Sciatic nerve (tissue), 2 donors: ENCODE measurements at places on chromosomes 7 and 10.

DNA sequence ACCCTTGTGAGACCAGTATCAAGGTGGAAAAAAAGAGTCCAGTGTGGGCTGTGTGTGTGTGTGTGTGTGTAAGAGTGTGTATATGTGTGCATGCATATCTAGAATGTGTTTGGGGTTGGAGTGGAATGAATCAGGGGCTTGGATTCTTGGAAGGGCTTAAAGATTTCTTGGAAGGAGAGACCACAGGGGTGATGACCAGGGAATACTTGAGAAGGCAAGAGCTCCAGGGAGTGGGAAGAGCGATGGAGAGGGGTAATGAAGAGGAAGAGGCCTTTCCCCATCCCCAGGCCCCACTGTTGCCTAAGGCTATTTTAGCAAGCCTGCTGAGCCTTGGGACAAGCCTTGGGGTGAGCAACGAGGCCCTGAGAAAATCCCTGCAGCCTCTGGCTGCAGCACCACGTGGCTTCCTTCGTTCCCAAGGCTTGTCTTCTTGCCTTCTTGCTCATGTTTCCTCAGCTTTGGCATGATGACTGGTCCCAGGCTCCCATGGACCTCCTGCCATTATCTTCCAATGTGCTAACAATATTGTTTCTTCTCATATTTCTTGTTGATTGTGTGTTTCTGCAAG lies 663.4 kb downstream of the INHBA start:
- no peak for DNase-seq

DNA sequence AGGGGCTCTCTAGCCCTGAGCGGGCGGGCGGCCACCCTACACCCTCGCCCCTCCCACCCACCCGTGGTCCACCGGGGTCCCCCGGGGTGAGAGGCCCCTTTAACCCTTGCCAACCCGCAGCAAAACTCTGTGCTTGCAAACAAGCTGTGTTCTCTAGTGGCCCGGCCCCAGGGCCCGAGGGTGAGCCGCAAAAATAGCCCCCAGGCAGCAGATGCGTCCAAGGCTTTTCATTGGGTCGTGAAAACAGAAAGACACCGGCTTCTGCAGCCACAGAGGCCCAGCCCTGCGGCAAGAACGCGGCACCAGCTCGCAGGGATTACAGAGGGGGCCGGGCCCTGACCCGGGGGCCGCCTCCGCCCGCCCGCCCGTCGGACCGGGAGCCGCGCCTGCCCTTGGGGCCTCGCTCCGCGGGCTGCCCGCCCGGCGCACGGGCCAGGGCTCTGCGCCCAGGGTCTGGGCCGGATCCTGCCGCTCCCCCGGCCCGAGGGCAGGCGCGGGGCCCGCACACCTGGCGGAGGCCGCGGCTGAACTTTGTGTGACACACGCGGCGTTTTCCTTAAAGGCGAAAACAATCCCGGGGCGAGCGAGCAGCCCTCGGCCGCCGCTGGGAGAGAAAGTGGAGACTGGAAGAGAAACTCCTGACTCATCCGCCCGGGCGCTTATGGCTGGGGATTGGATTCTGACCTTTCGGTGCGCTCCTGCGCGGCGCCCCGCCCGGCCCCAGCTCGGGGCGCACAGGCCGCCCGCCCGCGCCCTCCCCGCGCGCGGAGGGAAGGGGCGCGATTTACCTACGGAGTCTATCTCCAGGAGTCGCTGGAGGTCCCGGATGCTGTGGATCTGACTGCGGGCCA lies 2.8 kb downstream of the PDGFA start:
- DNase-seq, result no peak

- DNase-seq, result no peak
These were observed 473 bp downstream of the PPP1R9A start for GRCh38 chr7:94907811-94908322.

GRCh38 chr7:138546064-138546619 lies 86.1 kb downstream of the TRIM24 start:
- no peak for DNase-seq

DNA sequence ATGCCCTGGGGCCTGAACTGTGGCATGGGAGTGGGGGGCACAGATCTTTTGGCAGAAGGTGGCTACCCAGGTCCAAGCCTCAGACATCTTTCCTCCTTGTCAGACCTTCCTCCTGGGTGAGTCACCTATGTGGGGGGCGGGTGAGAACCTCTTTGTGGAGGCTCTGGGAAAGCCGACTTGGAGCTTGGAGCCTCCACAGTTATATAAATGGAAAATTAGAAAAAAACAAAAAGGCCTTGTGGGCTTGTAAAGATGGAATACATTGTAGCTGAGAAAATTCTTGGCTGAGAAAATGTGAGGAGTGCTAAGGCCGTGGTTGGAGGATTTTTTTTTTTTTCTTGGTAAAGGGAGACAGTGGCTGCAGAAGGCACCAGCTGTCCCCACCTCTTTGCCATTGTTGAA lies 292.5 kb downstream of the CCDC3 start:
- DNase-seq, result no peak

- no peak for DNase-seq
These were observed 149.6 kb upstream of the MEOX2 start for GRCh38 chr7:15836041-15836440.

DNA sequence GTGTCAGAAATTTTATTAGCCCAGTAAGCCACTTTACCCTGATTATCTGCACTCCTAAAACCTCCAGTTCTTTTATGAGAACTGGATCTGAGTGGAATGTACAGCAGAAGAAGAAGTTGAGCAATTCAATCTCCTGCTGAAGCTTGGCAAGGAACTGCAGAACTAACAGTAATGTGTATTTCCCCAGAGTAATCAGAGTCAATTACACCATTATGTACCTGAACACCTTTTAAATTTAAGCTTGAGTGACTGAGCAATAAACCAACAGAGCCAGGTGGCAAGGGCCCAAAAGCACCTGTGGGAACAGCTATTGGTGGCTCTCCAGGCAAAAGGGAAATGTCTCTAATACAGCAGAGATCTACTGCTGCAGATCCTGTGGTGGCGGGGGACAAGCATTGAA lies 40.1 kb upstream of the AKR1C2 start:
- DNase-seq, result no peak

DNA sequence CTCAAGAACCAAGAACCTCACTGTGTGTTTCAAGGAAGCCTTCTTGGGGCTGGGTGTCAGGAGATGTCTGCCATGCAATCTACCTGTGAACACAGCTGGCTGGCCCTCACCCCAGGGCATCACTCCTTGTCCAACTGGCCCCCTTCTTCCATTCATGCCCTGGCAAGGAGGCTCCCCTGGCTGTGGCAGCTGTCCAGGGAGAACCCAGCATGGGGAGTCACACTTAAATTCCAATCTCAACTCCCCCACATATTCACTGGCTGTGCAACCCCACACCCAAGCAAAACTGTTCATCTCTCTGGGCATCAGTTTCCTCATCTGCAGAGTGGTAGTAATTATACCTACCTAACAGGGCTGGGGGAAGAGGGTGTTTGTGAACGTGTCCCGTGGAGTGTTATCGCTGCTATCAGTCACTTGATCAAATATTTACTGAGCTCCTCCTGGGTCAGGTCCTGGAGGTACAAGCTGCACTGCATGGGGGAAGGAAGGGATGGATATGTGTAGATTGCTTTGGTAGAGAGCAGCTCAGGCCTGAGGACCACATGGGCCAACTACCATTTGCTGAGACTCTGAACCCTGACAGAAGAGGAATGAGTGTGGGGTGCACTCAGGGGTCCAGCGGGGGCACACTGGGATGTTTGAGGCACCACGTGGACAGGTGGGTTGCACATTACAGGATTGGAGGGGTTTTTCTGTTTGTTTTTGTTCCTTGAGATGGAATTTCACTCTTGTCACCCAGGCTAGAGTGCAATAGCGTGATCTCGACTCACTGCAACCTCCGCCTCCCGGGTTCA lies 2.1 kb upstream of the GPRIN2 start:
- peak; percentile 60 for DNase-seq

DNA sequence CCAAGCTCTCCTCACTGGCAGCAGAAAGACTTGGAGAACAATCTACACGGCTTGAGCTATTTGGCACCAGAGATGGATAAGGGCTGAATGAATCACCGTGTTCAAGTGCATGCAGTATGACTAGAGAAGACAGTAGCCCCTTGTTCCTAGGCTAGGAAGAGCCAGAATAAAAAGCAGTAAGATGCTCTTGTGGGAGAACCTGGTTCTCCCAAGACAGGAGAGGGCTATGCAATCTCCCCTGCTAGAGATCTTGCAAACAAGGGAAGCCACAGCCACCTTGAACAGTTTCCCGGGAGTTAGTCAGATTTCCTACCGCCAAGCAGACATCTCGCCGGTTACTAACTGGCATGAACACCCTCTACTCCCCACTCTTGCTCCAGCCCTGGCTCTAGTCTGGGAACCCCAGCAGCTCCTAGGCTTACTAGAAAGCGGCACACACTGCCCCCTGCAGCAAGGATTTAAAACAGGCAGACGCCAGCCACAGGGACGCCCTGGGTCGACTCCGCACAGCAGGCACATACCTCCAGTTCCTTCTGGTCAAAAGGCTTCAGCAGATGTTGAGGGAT lies 107.3 kb downstream of the SMURF1 start:
- DNase-seq, result no peak

DNA sequence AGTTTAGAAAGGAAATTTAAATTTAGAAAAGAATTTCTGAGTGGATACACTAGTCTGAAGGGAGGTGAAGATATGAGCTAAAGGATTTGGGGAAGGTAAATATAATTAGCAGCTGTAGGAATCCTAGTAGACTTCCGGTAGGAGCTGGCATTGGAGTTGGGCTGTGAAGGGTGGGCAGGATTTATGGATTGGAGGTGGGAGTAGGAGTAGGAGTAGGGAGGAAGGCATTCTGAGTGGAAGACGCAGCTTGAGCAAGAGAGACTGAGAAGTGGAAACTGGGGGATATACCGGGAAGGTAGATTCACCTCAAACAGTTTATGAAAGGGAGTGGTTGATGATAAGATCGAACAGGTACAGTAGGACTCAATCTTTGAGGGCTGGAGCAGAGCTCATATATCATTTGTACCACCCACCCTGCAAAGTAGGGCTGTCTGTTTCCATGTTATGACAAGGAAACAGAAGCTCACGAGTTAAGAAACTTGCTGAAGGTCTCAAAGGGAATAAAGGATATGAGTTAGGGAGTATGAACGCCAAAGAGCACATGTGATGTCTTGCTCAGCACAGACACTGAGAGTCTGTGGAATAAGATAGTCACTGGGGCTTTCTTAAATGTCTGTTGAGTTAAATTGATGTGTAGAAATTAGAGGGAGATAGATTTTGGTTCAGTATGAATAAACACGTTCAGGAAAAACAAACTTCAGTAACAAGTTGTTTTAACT lies 81.6 kb downstream of the RPS24 start:
- no peak for DNase-seq

DNA sequence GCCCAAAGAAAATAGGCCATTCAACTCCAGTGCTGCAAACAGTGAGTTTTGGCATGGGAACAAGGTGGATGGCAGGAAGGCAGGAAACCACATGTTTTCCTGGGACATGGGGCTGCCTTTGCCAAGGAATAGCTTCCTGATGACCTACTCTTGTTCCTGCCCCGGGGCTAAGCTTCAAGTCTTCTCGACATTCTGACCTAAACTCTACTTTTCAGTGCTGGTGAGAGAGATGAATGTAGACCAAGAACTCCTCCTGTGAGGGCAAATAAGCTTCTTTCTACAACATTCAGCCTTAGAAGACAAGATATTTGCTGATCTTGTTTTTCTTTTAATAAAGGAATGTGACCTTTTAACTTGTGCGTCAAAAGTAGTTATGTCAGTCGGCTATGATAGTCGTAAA lies 199.0 kb downstream of the GPR37 start:
- DNase-seq, result no peak

DNA sequence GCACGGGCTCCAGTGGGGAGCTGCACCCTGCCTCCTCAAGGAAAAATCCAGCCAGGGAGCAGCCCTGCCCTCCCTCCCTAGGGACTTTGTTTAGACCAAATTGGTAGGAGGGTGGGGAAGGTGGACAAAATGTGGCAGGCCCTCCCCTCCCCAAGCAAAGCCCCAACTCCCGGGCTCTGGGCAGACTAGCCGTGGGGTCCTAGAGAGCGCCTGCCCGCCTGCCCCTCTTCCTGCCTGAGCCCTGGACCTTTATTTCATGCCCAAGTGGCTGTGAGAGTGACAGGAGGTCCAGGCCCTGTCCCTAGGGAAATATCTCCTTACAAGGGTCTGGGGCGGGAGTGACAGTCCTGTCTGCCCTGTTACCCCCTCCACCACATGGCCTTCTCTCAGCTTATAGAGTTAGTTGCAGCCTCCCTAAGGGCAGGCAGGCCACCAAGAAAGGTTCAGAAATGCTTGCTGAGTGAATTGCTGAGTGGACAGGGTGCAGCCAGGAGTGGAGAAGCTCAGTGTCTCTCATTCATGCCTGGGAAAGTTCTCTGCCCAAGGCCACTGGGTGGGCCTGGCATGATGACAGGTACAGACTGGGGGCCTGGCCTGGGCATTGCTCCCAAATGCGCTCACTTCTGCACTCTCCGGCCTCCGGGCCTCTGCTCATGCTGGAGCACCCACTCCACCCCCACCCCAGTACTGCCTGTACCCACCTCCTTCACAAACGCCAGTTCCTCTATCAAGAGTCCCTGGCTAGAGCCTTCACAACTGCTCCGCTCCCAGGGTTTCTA lies 25.2 kb downstream of the DNAJB12 start:
- DNase-seq, result peak; percentile 65

GRCh38 chr7:131108212-131108940 lies 219.3 kb upstream of the MKLN1 start:
- DNase-seq, result no peak

GRCh38 chr7:104855861-104856260 lies 158.1 kb upstream of the KMT2E start:
- no peak for DNase-seq

DNA sequence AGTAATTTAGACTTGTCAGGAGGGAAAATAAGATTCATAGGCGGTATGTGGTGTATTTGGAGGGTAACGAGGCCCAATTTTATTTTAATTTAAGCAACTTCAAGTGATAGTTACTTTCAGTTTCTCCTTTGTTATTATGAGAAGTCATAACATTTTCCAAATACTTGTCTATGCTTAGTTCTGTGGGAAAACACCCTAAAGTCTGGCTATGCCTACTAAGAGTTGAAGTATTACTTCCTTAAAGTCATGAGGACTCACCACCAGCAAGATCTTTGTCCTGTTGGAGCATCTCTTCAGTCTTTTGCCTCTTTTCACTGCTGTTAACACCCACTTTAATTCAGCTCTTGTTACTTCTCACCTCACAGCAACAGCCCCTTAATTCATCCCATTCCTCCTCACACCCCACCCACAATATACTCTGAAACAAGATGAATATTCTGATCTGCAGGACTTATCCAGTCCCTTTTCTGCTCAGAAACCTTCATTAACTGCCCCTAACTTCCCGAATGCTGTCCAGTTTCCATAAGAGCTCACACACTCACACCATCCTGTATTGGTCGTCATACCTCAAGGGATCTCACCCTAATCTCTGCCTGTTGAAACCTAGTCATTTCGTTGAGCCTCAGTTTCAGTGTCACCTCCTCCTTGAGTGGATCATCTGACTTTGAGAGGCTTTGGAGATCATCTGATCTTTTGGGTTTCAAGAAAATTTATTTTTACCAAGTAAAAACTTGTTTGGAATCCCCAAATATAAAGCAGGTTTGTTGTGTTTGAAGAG lies 61.3 kb downstream of the DNAH11 start:
- DNase-seq, result no peak

GRCh38 chr10:72424561-72424960 lies 69.8 kb upstream of the DNAJB12 start:
- DNase-seq, result no peak

- DNase-seq, result no peak
These were observed 482.5 kb upstream of the AUTS2 start for GRCh38 chr7:69115788-69116187.
